ENCODE measurements at places on chromosomes 7 and 10. TPM values are rescaled to one million over a fixed set of nuclear protein-coding genes. Genes with fewer than 3 reads are reported as not detected.

DNA sequence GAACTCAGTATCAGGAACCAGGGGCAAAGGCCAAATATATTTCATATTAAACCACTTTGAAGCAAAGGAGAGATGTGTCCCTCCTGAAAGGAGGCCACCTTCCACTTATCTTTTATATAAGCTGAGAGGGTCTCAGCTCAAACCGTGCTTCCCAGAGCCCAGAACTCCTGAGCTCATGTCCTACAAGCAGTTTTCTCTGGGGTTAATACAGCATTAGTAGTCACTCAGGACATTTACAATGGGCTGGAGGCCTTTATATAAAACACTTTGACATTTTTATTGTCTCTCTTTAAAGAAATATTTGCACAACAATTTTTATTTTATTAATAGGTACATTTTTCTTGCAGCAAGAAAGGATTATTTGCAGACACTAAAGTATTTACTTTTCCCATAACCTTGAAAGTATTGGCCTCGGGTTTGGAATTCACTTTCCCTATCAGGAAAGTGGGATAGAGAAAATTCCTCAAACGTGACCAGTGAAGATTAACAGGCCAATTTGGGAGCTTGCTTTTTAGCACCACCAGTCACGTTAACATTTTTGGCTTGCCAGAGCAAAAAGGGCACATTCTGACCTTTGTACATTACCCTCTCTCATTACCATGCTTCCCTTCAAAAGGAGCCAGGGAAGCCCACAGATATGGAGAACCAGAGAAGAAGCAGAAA, 464.9 kb upstream of the NRP1 start:
- DNase-seq, result no peak

DNA sequence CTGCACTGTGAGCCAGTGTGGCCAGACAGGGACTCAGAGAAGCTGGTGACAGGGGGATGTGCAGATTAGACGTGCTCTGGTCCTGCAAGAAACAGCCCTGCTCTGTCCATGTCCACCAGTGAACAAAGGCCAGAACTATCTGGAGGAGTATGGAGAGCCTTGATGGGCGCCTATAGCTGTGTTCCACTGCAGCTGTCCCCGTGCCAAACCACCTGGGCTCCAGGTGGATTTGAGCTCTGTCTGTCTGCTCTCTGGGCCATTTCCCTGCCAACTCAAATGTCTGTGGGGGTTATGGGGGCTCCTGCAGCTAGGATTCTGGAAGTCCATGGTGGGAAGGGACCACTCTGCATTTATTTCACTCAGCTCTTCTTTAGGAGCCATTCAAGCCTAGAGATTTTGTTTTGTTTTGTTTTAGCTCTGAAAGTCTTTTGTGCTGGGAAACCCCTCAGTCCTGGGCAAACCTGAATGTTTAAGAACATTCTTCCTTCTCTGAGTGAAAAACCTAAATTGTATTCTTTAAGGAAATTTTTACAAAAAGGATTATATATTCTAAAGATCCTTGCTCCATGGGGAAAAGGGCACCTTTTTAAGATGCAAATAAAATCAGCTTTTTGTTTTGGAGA, 1039.5 kb upstream of the SORCS1 start:
- no peak for DNase-seq

DNA sequence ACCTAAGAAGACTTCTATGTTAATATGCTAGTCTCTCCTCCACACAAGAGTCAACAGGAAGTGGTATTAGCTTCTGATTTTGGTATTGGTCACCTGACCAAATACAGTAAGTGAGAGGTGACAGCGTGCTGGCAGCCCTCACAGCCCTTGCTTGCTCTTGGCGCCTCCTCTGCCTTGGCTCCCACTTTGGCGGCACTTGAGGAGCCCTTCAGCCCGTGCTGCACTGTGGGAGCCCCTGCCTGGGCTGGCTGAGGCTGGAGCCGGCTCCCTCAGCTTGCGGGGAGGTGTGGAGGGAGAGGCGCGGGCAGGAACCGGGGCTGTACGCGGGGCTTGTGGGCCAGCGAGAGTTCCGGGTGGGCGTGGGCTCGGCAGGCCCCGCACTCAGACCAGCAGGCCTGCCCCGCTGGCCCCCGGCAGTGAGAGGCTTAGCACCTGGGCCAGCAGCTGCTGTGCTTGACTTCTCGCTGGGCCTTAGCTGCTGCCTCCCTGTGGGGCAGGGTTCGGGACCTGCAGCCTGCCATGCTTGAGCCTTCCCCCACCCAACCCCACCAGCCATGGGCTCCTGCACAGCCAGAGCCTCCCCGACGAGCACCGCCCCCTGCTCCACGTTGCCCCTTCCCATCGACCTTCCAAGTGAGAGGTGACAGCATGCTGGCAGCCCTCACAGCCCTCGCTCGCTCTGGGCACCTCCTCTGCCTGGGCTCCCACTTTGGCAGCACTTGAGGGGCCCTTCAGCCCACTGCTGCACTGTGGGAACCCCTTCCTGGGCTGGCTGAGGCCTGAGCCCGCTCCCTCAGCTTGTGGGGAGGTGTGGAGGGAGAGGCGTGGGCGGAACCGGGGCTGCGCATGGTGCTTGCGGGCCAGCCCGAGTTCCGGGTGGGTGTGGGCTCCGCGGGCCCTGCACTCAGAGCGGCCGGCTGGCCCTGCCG, 4.2 kb upstream of the ACSL5 start:
- DNase-seq, result no peak

The STOX1 gene
- 2.7 TPM for total RNA-seq

The AS3MT gene
- total RNA-seq, result 8.8 TPM

The HMX2 gene
- total RNA-seq, result 2.6 TPM

Data from GM23338 (cell line).